Osteoblast (primary cell): ENCODE measurements at places on chromosomes 7 and 10.

DNA sequence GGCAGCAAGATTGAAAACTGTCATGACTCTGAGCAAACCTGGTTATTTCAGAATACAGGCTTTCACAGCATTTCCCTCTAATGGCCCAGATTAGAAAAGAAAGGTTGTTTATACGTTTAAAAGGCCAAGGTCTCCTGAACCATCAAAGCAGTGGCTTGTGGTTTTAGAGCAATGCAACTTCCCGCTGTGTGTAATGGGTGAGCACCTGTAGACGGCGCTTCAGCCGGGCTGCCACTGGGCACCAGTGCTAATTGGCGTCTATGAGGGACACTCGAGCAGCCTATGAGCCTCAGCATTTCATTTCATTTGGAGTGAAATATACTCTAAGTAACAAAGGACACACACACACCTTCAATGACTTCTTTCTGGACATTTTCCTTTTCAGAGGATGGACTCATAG lies 671.0 kb upstream of the FZD8 start:
- DNase-seq: no peak
- no peaks in the 10 kb centered on the region for H3K36me3 ChIP-seq
- H3K27me3 ChIP-seq: no peaks in the 10 kb centered on the region
- H3K4me1 ChIP-seq: no peaks in the 10 kb centered on the region
- H3K4me3 ChIP-seq: no peak overlapping the region

- H3K4me1 ChIP-seq: no peaks in the 10 kb centered on the region
- DNase-seq: no peak
- H3K36me3 ChIP-seq: no peaks in the 10 kb centered on the region
- H3K4me3 ChIP-seq: no peak overlapping the region
- H3K27me3 ChIP-seq: no peaks in the 10 kb centered on the region
These were observed 12.4 kb downstream of the PAPOLB start for GRCh38 chr7:4849390-4849789.

DNA sequence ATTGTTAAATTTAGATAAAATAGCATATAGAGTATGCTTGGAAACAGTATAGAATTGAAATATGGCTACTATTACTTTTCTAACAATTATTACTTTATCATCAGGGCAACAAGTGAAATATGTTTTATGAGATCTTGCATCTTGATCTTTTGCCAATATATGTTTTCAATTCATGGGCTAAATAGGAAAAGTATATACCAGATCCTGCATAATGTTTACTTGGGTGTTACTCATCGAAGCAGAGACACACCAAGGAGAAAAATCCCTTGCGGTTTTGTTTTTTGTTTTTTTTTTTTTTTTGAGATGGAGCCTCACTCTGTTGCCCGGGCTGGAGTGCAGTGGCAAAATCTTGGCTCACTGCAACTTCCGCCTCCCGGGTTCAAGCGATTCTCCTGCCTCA lies 541.4 kb downstream of the SUGCT start:
- H3K27me3 ChIP-seq: no peaks in the 10 kb centered on the region
- H3K4me3 ChIP-seq: no peak overlapping the region
- DNase-seq: no peak
- H3K4me1 ChIP-seq: peaks cover 16% of the 10 kb centered on the region
- no peak overlapping the region for H3K27ac ChIP-seq
- no peaks in the 10 kb centered on the region for H3K36me3 ChIP-seq

- no peak overlapping the region for H3K4me3 ChIP-seq
- no peaks in the 10 kb centered on the region for H3K4me1 ChIP-seq
- H3K27ac ChIP-seq: no peak overlapping the region
- no peak for DNase-seq
- H3K36me3 ChIP-seq: no peaks in the 10 kb centered on the region
These were observed 31.1 kb downstream of the DRGX start for GRCh38 chr10:49364747-49365146.

DNA sequence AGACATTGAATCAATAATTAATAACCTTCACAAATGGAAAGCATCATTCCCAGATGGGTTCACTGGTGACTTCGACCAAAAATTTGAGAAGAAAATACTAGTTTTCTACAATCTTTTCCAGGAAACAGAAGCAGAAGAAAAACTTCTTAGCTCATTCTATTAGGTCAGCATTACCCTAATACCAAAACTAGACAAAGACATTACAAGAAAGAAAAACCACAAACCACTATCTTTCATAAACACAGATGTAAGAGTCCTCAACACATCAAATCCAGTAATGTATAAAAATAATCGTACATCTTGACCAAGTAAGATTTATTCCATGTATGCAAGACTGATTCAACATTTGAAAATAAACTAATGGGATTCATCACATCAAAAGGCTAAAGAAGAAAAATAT lies 64.0 kb upstream of the CDK1 start:
- H3K36me3 ChIP-seq: no peaks in the 10 kb centered on the region
- DNase-seq: no peak
- H3K27me3 ChIP-seq: no peaks in the 10 kb centered on the region
- H3K4me1 ChIP-seq: no peaks in the 10 kb centered on the region
- no peak overlapping the region for H3K4me3 ChIP-seq

DNA sequence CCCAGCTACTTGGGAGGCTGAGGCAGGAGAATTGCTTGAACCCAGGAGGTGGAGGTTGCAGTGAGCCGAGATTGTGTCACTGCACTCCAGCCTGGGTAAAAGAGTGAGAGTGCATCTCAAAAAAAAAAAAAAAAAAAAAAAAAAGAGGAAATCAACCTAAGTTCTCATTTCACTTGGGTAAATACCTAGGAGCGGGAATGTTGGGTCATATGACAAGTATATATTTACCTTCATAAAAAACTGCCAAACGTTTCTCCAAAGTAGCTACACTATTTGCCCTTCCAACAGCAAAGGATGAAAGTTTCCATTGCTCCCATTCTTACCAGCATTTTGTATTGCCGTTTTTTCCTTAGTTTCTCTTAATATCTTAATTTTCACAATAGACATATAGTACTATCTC lies 9.8 kb downstream of the P4HA1 start:
- no peak overlapping the region for H3K27ac ChIP-seq
- H3K36me3 ChIP-seq: no peaks in the 10 kb centered on the region
- H3K4me3 ChIP-seq: no peak overlapping the region
- peaks cover 24% of the 10 kb centered on the region for H3K4me1 ChIP-seq

DNA sequence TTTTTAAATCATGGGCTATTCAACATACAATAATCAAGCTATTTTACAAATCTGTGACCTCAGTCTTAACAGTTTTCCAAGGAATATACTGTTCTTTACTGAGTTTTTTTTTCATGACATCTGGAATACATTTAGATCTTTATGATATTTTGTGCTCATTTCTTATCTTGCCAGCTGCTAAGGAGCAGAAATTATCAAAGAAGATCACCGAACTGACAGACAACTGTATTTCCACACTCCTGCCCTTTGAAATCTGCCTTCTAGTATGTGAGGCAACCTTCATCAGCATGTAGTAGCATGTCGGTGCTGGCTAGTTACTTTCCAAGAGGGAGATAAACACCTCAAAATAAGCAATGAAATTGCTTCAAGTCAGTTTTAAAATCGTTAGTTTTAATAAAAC lies 66.4 kb downstream of the NHLRC2 start:
- H3K36me3 ChIP-seq: no peaks in the 10 kb centered on the region
- no peak overlapping the region for H3K27ac ChIP-seq
- H3K27me3 ChIP-seq: peaks cover 5% of the 10 kb centered on the region
- DNase-seq: no peak

- no peak overlapping the region for H3K27ac ChIP-seq
- H3K27me3 ChIP-seq: no peaks in the 10 kb centered on the region
- H3K36me3 ChIP-seq: no peaks in the 10 kb centered on the region
- no peaks in the 10 kb centered on the region for H3K4me1 ChIP-seq
- H3K4me3 ChIP-seq: no peak overlapping the region
These were observed 237.3 kb upstream of the SP8 start for GRCh38 chr7:21023841-21024484.

GRCh38 chr10:8151086-8151485 lies 96.6 kb downstream of the GATA3 start:
- H3K4me1 ChIP-seq: no peaks in the 10 kb centered on the region
- H3K27ac ChIP-seq: no peak overlapping the region
- no peak overlapping the region for H3K4me3 ChIP-seq
- no peak for DNase-seq

GRCh38 chr10:182441-183201 lies 47.4 kb downstream of the ZMYND11 start:
- H3K4me1 ChIP-seq: peaks cover 6% of the 10 kb centered on the region
- H3K27me3 ChIP-seq: no peaks in the 10 kb centered on the region
- no peak overlapping the region for H3K4me3 ChIP-seq
- DNase-seq: no peak
- H3K27ac ChIP-seq: no peak overlapping the region
- H3K36me3 ChIP-seq: no peaks in the 10 kb centered on the region

DNA sequence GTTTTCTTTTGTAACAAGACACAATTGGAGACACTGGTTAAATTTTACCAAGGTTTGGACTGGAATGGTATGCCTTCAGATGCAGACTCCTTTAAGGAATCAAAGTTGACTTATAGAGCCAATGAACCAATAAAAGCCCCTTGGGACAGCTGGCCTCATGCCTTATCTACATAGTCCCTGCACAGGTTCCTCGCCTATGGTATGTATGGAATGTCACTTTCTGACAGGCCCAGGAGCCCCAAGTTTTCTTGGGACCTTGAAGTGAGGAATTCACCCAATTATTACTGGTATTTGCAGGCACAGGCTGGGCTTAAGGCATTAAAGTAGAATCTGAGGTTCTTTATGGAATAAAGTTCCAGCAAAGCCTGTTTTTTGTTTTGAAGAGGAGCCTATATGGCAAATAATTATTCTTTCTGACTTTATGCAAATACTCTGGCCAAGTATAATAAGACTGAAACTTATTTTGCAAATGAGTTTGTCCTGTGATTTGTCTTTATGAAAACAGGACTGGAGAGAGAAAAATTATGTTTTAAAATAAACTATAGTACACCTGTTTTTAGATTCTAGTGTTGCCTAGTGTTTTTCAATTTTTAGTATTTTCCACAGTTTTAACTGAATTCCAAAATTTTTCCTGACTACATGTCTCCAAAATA lies 24.1 kb upstream of the DNMBP start:
- H3K27ac ChIP-seq: no peak overlapping the region
- no peaks in the 10 kb centered on the region for H3K36me3 ChIP-seq
- H3K4me1 ChIP-seq: peaks cover 8% of the 10 kb centered on the region
- H3K27me3 ChIP-seq: no peaks in the 10 kb centered on the region
- no peak for DNase-seq

GRCh38 chr7:115674467-115675024 lies 356.0 kb downstream of the TFEC start:
- H3K4me1 ChIP-seq: peaks cover 20% of the 10 kb centered on the region
- no peak overlapping the region for H3K27ac ChIP-seq
- no peak overlapping the region for H3K4me3 ChIP-seq
- H3K27me3 ChIP-seq: no peaks in the 10 kb centered on the region
- no peak for DNase-seq
- H3K36me3 ChIP-seq: no peaks in the 10 kb centered on the region

DNA sequence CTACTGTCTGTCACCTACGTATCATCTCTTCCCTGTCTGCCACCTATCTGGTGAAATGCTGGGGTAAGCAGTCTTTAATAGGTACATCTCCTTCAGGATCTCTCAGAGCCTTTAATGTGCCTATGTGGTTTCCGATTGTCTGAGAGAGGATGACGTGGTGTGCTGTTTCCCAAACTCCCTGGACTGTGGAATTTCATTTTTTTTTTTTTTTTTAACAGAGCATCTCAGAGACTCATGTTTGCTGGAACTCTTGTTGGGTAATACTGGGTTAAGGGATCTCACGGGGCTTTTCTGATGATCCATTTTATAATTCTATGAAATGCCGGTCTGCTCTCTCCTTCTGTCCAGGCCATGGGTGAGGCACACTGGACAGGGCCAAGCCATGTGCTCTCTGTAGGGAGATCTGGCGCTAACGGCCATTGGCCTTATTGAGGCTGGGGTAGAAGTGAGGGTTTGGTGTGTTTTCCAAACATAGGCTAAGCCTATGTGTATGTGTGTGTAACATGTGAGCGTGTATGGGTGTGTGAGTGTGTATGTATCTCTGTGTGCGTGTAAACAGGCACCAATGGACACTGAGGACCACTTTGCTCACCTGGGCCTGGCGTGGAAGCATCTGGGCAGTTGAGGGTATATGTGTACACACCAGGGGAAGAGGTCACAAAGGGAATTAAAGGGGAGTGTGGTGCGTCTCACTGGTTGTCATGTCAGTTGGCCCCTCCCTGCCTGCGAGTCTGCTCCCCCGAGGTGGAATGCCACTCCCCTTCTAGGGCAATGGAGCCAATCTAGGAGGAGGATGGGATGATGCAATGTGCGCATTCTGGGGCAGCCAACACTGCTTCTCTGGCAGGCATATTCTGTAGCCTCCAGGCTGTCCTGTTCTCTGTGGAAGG lies 7.8 kb downstream of the ADRA2A start:
- H3K27me3 ChIP-seq: peaks cover 15% of the 10 kb centered on the region
- no peak overlapping the region for H3K27ac ChIP-seq
- no peak overlapping the region for H3K4me3 ChIP-seq
- peak; percentile 77 for DNase-seq
- H3K36me3 ChIP-seq: no peaks in the 10 kb centered on the region
- no peaks in the 10 kb centered on the region for H3K4me1 ChIP-seq

DNA sequence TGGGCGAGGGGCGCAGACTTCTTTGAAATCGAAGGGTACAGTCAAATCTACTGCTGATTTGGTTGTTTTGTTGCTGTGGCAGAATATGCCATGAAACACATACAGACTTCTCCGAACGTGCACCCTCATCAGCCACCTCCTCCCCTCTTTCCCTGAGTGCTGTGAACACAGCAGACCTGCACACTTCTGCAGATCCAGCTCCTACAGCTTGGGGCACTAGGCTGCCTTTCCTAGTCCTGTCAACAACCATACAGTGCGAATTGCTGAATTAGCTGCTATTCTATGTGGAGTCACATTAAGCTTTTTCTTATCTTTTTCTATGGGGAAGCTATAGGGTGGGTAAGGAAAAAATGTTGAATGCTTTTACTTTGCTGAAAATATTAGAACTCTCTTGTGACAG lies 57.5 kb downstream of the COL17A1 start:
- no peaks in the 10 kb centered on the region for H3K4me1 ChIP-seq
- no peak overlapping the region for H3K4me3 ChIP-seq
- no peak for DNase-seq
- H3K27me3 ChIP-seq: no peaks in the 10 kb centered on the region

- no peaks in the 10 kb centered on the region for H3K27me3 ChIP-seq
- no peak for DNase-seq
- H3K36me3 ChIP-seq: no peaks in the 10 kb centered on the region
- H3K27ac ChIP-seq: no peak overlapping the region
These were observed 13.1 kb downstream of the PIP4K2A start for GRCh38 chr10:22701132-22701826.

- H3K27me3 ChIP-seq: no peaks in the 10 kb centered on the region
- no peaks in the 10 kb centered on the region for H3K36me3 ChIP-seq
- no peak for DNase-seq
- H3K4me1 ChIP-seq: no peaks in the 10 kb centered on the region
- no peak overlapping the region for H3K4me3 ChIP-seq
These were observed 18.5 kb downstream of the ZNF277 start for GRCh38 chr7:112225006-112225405.

GRCh38 chr10:112744181-112745096 lies 205.6 kb upstream of the TCF7L2 start:
- DNase-seq: no peak
- no peak overlapping the region for H3K27ac ChIP-seq
- no peak overlapping the region for H3K4me3 ChIP-seq
- no peaks in the 10 kb centered on the region for H3K27me3 ChIP-seq
- H3K36me3 ChIP-seq: no peaks in the 10 kb centered on the region
- no peaks in the 10 kb centered on the region for H3K4me1 ChIP-seq

- H3K27me3 ChIP-seq: peaks cover 8% of the 10 kb centered on the region
- no peaks in the 10 kb centered on the region for H3K4me1 ChIP-seq
- H3K27ac ChIP-seq: no peak overlapping the region
- H3K36me3 ChIP-seq: no peaks in the 10 kb centered on the region
- no peak for DNase-seq
These were observed 50.6 kb upstream of the TES start for GRCh38 chr7:116159711-116160110.
